Stimulated activated CD8-positive, alpha-beta memory T cell treated with anti-CD3 and anti-CD28 coated beads, Interleukin-15, amount 100 ng/mL, for 1 hour (primary cell): ENCODE measurements at places on chromosomes 13 and 19.

DNA sequence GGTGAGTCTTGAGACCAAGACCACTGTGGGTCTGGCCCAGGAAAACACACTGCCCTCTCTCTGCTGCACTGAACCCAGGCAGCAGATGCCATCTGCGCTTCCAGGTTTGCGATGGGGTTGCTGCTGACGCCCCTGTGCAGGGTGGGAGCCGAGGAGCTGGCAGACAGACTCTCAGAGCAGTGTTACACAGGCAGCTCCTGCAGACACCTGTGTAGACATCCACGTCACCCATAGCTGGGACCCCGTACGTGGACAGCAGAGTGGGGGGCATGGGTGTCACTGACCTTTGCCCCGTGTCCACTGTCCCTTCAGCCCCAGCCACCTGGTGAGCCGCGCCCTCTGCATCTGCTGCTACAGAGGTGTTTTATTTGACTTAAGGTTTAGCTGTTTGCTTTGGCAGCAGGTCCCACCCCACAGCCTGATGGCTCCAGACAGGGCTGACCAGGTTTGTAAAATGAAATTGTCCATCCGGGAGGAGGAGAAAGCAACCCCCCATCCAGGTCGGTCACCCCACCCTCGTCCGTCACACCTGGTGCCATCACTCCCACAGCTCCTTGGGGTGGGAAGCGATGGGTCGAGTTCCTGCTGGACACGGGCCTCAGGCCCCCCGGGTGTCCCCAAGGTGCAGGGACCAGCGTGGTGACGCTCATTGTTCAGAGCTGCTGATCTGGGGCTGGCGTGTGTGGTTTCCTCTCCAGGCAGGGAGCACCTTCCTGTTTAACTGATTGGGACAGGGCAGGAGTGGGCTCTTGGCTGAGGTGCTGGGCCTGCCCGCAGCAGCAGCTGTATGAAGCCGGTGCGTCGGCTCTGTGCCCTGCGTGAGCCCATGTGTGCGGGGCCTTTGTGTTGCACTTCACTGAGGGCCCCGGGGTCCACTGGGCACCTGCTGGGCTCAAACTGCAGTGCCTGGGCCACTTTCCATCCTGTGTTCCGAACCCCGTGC, 28.4 kb downstream of the MCF2L start:
- DNase-seq, result no peak

- DNase-seq, result no peak
Measured at GRCh38 chr13:109166804-109167203, 537.4 kb downstream of the MYO16 start.

GRCh38 chr13:70835371-70835770, 727.1 kb upstream of the KLHL1 start:
- DNase-seq, result no peak

GRCh38 chr13:21557995-21558394, 46.0 kb downstream of the MICU2 start:
- no peak for DNase-seq

DNA sequence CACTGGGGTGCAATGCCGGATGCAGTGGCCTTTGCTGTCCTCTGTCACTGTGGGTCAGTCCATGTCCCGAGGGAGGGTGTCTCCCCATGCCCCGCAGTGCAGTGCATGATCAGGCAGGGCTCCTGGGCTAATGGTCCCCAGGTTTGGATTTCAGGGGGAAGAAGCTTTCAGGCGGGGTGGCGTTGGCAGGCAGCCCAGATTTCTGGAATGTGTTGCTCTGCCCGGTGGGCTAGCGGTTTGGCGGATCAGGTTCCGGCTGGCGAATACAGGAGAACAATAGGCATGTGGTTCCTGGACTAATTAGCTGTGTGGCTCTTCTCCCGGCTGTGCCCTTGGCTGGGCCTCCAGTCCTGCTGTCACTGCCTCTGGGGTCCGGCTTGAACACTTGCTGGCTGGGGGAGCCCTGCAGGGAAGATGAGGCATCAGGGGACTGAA, 141.3 kb downstream of the FGF9 start:
- no peak for DNase-seq

DNA sequence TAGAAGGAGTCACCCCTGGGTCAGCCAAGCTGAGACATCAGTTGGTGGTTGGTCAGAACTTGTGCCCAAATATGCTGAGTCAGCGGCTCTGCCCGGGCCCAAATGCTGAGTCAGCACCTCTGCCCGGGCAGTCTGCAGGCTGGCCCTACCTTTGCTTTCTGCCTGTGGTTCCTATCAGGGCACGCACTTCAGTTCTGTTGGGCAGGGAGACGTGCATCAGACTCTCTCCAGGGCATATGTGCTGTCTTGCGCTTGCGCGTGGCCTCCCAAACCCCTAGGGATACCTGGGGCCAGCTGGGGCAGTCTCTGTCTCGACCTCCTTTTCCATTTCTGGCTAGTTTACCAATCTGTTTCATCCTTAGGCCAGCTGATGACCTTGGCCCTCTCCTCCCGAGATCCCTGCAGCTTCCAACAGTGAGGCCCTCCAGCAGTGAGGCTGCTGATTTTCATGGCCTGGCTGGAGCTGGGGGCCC, 24.4 kb upstream of the LDLR start:
- no peak for DNase-seq
